ENCODE measurements at places on chromosomes 16 and 17.

DNA sequence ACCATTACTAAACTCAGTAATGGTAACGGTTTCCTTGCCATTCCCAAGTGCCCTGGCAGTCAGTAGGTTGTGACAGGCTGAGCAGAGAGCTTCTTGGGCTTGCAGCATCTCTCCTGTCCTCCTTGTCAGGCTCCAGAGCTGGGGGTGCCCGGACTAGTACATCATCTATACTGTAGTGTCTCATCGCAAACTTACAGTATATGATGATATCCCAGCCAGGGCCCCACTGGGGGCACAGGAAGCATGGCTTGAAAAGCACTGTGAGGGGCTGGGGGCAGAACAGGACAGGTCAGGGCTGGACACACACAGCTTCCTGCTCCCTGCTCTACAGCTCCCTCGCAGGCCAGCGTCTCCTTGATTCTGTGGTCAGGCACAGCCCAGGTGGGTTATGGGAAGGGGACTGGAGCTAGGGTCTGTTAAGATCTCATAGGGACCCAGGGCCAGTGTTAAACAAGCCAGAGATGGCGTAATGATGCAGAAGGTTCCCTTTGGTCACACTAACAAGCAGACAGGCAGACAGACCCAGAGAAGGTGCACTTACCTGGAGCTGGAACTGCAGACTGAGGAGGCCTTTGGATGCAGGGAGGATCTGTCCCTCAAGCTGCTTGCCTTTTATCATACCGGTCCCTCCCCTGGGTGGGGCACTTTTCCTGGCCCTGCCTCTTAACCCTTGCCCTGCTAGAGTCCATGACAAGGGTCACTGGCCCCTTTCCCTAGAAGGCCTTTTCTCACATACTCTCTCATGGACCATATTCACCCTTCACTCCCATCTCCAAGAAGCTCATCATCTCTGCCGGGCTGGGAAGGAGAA is 6.8 kb downstream of the ERAL1 start:
- DNase-seq = no peak

GRCh38 chr17:55677446-55677845 is 45.2 kb downstream of the TMEM100 start:
- DNase-seq = no peak

DNA sequence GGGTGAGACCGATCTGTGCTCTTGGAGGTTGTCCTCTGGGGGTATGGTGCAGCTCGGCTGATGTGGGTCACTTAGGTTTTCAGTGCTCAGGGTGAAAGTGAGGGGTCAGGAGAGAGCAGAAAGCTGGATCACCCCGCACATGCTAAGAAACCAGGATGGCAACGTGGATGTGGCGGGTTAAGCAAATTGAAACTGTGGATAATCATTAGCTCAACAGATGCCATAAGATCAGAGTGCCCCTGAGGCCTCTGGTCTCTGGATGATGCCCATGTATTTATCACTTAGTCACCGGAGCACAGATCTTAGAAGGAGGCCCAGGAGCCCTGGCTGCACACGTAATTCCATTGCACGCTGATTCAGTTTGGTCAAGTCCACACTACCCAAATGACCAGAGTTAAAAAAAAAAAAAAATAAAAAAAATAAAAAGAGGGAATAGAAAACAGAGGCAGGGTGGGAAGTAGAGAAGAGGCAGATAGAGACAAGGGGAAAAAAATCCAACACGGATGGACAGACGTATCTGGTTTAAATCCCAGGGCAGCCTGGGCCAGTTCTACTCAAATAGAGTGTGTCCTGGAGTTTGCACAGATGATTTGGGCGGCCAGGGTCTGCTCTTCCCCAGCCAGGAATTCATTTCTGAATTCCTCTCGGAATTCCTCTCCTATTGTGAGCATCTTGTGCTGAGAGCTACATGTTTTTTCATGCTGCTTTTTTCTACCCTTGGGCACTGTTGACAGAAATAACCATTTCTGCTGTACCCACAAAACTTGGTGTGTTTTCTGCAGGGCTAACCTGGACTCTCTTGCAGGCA is 378.3 kb downstream of the CPPED1 start:
- DNase-seq = no peak

- DNase-seq = no peak
Observed at GRCh38 chr17:80504686-80505413, 28.4 kb upstream of the NPTX1 start.

GRCh38 chr16:66713076-66713475 is 16.5 kb upstream of the CMTM4 start:
- no peak for DNase-seq

DNA sequence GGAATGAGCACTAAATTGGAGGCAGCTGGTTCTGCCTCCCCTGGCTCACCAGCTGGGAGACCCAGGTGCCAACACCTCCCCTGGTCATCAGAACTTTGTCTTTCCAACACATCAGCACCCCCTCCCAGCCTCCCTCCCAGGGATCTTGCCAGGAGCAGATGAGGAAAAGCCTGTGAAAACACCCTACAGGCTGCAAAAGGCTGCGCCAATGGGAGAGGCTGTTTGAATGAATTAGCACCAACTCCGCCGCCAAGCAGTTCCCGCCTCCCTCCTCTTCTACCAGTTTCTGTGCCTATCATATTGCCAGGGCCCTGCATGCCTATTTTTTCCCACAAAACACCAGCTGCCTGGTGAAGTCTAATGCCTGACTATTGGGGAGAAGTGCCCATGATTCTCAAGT is 137.0 kb downstream of the AIPL1 start:
- no peak for DNase-seq

- no peak for DNase-seq
Observed at GRCh38 chr16:17014484-17015121, 456.2 kb downstream of the XYLT1 start.

Measured in stimulated activated naive CD8-positive, alpha-beta T cell treated with anti-CD3 and anti-CD28 coated beads, Interleukin-15, Interleukin-2, amounts not matched to agents 100 U/mL and 50 U/mL, for 24 hours (primary cell).